ENCODE measurements at places on chromosomes 7 and 10.

GRCh38 chr10:30769361-30769760 is 139.8 kb upstream of the LYZL2 start:
- DNase-seq = no peak

DNA sequence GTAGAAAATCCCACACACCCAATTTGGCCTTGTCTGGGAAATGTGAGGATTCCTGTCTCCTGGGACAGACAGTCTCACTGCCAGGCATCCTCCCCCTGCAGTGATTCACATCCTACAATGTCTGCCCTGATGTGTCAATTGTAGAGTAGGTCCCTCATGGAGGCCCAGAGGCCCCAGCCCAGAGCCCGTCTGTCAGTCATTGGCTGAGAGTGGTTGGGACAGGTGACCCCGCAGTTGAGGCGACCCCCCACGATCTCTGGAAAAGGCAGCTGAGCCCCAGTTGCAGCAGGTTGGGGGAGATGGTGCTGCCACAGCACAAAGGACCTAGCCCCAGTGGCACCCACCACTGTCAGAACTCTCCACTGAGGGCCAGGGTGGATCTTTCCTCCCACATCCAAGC is 84.3 kb upstream of the INSIG1 start:
- DNase-seq = no peak

GRCh38 chr7:84088802-84089201 is 105.8 kb downstream of the SEMA3A start:
- no peak for DNase-seq

- no peak for DNase-seq
Measured at GRCh38 chr7:2096692-2097387, 135.9 kb downstream of the MAD1L1 start.

DNA sequence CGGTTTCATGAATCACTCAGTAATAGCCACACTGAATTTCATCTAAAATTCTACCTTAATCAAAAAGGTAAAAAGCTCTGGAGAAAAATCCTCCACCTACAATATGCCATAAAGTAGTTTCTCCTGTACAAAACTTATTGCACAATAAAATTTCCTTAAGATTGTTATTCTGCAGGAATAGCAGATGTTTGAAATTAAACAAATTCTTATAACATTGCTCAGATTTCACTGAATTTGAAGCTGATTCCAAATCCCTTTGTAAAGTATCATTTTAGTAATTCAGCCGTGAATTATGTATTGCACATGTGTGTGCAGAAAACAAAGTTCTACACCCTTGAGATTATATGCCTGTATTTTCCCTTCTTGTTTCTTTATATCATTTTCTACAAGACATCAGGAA is 123.8 kb downstream of the AMPH start:
- DNase-seq = no peak

- no peak for DNase-seq
Measured at GRCh38 chr10:100485366-100485765, 22.6 kb downstream of the WNT8B start.

DNA sequence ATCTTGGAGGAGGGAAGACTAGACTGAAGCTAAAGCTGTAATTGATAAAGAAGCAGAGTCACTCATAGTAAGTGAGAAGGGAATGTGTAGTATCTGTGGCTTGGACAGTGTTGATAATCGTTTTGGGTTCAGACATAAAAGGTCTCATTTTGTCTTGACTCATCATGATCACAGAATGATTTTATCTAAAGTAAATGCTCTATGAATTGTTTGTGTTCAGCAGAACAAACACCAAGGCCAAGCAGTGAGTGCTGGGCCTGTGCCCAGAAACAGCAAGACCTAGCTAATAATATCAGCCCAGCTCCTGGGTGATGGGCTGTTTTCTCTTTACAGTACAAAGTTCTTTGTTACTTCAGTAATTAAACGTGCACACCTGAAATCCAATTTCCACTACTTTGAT is 26.7 kb upstream of the CD36 start:
- DNase-seq = no peak

- DNase-seq = no peak
Measured at GRCh38 chr7:51318886-51319579, 2.4 kb upstream of the COBL start.

GRCh38 chr10:8055420-8056349 is 1.2 kb downstream of the GATA3 start:
- DNase-seq = no peak

GRCh38 chr10:86693721-86694369 is 25.5 kb downstream of the LDB3 start:
- no peak for DNase-seq

- no peak for DNase-seq
Measured at GRCh38 chr10:33559105-33559504, 224.6 kb upstream of the NRP1 start.

DNA sequence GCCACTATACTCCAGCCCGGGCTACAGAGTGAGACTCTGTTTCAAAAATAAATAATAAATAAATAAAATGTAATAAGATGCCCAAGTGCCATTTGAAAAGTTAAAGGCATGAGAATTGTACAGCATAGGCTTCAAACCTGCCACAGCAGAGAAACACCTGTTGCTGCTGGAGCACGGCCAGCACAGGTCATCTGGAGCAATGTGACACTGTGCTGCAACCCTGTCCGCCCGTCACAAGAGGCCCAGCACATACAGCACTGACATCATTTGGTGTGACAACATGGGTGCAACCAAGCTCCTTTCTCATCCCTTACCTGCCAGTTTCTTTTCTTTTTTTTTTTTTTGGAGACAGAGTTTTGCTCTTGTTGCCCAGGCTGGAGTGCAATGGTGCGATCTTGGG is 1.3 kb downstream of the RFC2 start:
- DNase-seq = no peak

GRCh38 chr10:45646384-45647050 is 26.1 kb downstream of the ZFAND4 start:
- DNase-seq = no peak

DNA sequence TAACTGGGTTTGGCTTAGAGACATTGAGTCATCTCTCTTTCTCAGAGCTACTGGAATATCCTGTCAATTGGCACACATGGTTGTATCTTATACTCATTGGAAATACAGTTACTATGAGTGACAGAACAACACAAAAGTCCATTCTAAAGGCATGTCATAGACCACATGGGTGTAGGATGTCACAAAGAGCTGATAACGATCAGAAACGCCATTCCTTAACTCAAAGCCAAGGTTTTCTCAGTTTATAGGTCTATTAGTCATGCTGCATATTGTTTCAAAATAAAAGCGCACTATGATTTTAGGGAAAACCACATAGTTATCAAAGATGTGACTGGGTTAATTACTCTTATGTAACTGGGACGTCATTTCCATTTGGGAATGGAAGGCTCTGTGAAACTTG is 147.2 kb upstream of the FAM171A1 start:
- DNase-seq = no peak

DNA sequence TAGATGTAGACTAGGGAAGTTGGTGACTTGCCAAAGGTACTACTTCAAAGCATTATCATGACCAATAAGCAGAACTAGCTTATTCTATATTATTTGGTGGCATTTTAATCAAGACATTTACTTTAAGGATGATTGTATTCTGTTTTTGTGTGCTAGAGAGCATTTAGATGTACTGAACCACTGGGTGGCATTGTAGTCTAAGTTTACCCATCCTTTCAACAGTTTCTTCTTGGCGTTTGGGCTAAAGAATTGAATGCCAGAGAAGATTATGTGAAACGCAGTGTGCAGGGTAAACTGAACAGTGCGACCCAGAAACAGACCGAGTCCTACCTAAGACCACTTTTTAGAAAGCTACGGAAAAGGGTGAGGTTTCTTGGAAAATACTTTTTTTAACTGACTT is 26.8 kb downstream of the PRPF18 start:
- no peak for DNase-seq

DNA sequence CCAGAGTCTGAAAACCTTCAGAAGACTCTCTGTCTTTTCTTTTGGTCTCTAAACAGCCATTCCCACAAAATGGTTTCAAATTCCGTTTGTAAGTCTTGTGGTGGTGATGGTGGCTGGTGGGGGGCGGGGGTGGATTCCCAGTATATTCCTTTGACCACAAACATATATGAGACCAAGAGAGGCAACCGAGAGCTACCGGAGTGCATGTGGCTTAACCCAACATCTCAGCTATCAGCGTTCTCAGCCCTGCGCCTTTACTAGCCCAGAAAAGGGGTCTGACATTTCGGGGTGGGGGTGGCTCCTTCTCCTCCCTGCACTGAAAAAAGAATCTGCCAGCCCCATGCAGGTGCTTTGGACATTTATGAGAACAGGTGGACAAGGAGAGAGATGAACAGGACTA is 621.1 kb downstream of the ACTR3B start:
- no peak for DNase-seq

GRCh38 chr10:3229815-3230214 is 57.2 kb upstream of the PITRM1 start:
- DNase-seq = no peak

GRCh38 chr10:48943096-48943495 is 3.5 kb upstream of the LRRC18 start:
- no peak for DNase-seq

DNA sequence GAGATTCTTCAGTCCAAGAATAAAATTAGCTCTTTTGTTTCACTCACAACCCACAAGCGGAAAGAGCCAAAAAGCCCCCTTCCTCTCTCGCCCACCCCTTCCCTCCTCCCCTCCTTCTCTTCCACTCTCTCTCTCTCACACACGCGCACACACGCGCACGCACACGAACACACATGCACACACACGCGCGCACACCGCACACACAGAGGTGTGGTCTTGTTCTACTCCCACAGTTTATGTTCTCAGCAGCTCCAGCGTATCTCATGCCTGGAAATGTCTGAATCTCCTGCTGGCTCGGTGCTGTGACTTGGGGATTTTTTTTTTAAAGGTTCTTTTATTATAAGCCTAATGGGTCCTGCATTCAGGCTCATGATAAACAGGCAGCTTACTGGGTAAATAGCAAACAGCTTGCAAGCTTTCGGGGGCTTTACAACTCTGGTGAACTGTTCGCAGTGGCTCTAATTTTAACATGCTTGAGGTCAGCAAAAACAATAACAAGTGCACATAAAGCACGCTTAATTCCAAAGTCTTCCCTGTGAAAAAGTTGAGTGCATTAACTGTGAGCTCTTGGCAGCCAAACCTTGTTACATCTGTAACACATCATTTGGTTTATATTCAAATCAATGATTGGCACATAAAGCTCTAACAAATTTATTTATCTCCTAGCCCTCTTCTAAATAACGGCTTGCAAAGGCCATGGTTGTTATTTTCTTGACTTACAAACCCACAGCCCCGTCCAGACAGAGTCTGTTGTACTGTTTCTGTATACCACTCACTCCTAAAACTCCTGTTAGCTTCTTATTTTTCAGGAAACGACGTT is 424.1 kb upstream of the MGMT start:
- DNase-seq = no peak

DNA sequence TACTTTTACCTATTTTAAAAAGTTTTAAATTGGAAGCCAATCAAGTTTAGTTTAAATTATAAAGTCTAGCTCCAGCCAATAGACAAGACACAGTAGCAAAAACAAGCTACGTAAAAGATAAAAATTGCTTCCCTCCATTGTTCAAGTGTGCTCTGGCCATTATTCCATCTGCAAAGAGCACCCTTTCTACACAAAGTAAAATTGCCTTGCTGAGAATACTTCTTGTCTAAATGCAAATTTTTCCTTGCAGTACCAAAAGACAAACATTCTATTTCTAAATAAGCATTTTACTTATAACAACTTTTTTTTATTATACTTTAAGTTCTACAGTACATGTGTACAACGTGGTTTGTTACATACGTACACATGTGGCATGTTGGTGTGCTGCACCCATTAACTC is 75.9 kb upstream of the ZNF746 start:
- DNase-seq = no peak

DNA sequence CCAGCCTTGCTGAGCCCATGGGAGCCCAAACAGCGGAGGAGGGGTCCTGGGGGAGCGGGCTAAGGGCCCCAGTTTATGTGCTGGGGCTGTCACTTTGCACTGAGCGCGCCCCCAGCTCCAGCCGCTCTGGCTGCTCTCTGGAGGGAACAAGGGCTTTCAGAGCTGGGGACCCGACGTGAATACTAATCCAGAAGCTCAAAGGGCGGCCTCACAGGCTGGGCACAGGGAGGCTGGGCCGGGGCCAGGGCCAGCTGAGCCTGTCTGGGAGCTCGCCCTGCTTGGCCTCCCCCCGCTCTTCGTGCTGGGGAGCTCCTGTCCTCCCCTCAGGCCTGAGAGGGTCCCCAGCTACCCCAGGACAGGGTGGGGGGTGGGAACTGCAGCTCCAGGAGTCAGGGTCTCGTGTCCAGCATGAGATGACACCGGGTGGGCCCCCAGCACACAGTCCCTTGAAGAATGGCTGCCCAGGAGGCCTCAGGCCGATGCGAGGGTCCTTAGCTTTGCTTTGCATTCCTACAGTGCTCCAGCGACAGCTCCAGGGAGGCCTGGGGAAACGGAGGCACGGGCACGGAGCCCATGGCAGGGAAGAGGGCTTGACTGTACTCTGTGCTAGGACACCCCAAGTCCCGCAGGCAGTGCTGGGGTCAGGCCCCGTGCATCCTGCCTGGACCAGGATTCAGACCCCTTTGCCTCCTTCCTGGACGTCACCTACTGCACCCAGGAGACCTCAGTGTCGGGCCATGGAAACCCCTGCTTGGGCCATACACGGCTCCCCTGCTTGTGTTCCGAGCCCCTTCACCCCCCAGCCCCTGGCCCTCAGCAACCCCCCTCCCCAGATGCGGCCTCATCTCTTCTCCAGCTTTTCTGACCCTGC is 5.8 kb upstream of the AMZ1 start:
- no peak for DNase-seq

DNA sequence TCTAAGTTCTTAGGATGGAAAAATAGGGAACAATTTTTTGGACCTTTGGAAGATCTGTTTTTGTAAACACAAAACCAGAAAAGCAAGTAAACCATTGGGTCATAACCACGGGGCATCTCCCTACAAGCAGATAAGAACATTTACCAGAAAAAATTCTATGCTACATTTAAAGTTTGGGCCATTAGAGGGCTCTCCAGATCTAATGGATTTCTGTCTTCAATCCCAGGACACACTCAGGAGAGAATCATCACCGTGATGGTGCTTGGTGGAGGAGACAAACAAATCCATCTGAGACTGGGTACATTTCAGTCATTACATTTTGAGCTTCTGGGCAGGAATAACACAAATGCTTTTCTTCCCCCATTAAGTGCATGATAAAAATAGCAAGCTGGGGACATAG is 178.4 kb upstream of the TARP start:
- DNase-seq = no peak

GRCh38 chr10:99537989-99538917 is 5.5 kb downstream of the NKX2-3 start:
- no peak for DNase-seq

DNA sequence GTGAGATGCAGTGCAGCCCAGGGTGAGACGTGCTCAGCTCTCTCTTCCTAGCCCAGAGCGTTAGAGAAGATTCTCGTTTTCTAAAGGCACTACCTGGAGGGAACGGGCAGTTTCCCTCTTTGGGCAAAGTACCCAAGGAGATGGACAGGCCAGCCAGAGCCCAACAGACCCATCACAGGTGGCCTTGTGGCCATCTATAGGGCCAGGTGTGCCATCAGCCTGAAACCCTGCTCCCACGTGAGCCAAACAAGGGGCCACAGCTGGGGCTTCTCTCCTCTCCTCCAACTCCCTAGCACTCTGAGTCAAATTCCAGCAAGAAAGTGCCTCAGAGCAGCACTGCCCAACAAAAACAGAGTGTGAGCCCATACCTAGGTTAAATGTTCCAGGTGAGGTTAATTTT is 22.3 kb downstream of the CHST15 start:
- DNase-seq = no peak

GRCh38 chr7:157005456-157006204 is 4.8 kb downstream of the MNX1 start:
- DNase-seq = no peak

Data from stimulated activated CD8-positive, alpha-beta memory T cell treated with anti-CD3 and anti-CD28 coated beads, Interleukin-15, amount 100 ng/mL, for 24 hours (primary cell).